ENCODE measurements at places on chromosomes 4 and X.

GRCh38 chr4:100986360-100986868 lies 360.9 kb downstream of the PPP3CA start:
- no peak for DNase-seq

- no peak for DNase-seq
Measured at GRCh38 chr4:110955748-110956147, 332.9 kb upstream of the PITX2 start.

GRCh38 chr4:76738086-76738931 lies 159.6 kb downstream of the SOWAHB start:
- DNase-seq = no peak

DNA sequence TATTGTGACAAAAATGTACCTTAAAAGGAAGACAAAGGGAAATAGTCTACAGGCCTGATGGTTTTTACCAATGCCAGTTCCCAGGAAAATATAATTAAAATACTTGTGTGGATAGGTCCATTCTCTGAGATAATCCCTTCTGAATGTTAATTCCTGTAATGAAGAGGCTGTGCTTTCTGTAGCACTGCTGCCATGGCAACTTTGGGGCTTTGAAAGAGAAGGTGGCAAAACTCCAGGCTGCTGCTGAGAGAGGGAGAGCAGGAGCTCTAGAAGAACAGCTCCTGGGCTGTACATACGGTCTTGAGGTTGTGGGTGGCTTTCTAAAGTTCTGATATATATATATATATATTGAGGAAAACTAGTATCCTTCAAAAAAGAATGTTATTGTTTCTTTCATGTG lies 125.4 kb downstream of the PDLIM5 start:
- peak; percentile 35 for DNase-seq

GRCh38 chr4:149031399-149031798 lies 589.2 kb upstream of the NR3C2 start:
- no peak for DNase-seq

GRCh38 chr4:145716200-145716599 lies 36.3 kb downstream of the C4orf51 start:
- DNase-seq = peak; percentile 77

DNA sequence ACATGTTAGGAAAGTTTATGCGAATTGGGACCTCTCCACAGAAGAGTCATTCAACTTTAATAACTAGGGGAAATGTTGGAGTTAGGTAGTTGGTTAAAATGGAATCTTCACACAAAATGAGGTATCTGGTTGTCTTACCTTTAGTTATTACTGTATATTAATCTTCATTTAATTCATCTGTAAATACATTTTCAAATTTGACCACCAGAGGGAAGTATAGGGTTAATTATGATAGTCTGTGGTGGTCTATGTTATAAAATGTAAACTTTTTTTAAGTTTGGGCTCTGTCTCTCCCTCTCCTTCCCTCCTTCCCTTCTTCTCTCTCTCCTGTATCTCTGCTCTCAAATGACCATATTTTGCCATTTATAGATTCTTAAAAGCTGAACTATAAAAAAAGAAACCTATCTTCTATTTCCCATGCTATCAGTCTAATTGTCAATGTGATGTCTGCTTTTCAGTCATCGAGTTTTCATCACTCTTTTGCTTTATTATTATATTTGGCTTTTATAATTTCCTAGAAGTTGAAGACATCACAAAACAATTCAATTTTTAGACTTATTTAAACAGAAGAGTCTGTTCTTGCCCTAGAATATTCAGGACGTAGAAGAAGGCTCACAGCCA lies 49.8 kb downstream of the TMEM144 start:
- DNase-seq = no peak

DNA sequence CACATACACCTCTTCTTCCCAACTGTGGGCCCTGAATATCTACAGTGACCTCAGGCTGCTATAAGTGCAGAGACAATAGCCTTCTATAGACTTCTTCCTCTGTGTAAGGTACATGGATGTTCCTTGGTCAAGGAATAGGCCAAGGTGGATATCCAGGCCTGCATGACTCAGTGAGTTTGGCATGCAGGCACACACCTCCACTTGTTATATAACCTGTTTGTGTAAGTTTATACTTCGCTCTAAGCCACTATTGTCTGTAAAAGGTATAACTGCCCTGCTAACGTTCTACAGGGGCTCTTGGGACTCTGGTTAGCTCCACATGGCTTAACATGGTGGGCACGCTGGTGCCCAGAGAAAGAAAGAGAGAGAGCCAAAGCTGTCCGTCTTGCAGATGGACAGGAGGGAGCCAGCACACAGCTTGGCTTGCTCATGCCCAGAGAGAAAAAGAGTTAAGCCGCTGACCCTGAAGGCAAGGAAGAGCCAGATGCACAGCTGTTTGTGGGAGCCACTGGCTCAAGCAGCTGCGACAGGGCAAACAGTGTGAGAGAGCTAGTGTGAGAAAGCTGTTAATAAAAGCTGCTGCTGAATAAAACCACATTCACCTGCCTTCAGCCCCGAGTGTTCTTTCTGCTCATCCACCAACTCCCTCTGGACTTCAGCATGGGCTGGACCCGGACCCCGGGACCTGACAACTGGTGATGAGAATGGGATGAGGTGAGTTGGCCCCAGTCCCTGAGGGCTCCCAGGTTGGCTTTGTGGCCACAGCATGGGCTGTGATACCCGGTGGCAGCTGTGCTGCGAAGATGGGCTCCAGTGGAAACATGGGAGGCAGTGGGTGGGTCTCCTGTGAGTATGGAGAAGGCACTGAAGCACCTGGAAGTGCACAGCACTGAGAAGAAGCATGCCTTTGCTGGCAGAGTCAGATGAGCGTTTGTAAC lies 44.5 kb upstream of the ZBTB33 start:
- DNase-seq = no peak

DNA sequence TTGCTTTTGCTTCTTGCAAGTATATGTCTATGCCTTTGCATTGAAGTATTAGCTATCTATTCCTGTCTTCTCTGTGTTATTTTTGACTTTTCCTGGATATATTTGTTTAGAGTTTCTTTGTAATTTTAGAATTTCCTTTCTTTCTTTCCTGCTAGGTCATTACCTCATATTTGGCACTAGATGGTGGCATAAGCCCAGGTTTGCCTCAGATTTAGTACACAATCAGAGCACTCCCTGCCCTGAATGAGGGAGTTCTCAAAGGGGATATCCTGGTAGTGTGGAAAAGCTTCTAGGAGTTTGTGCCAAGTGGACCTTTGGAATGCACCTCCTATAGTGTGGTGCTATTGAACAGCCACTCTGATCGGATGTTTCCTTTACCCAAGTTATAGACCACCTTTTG lies 181.6 kb downstream of the UGT8 start:
- DNase-seq = peak; percentile 18

- DNase-seq = peak; percentile 34
Measured at GRCh38 chr4:38367642-38368174, 296.3 kb upstream of the KLF3 start.

GRCh38 chr4:111618908-111619307 lies 526.3 kb upstream of the FAM241A start:
- DNase-seq = no peak

DNA sequence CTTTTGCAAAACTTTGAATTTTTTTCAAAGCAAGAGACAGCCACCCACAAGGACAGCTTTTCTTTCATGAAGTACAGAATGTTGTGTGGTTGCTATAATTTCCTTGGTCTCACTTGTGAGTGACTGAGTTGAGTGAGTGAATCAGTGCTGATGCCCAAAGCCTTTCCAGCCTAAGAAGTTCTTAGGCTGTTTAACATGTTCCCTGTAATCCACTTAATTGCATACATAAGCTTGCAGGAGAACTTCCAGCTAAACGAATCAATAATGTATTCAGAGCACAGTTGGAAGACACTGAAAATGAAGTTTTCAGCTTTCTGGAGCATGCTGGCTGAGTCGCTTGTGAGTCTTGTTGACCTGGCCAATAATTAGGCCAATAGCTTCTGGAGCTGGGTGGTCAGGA lies 42.0 kb upstream of the GK2 start:
- DNase-seq = no peak

DNA sequence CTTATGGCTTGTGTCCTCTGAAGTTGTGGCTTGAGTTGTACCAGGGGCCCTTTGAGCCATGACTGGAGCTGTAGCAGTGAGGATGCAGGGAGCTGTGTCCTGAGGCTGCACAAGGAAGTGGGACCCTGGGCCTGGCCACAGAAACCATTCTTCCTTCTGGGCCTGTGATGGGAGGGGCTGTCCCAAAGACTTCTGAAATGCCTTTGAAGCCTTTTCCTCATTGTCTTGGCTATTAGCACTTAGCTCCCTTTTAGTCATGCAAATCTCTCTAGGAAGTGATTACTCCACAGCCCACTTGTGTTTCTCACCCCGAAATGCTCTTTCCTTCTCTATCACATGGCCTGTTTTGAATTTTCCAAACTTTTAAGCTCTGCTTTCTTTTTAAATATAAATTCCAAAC lies 92.4 kb downstream of the FHDC1 start:
- DNase-seq = no peak

DNA sequence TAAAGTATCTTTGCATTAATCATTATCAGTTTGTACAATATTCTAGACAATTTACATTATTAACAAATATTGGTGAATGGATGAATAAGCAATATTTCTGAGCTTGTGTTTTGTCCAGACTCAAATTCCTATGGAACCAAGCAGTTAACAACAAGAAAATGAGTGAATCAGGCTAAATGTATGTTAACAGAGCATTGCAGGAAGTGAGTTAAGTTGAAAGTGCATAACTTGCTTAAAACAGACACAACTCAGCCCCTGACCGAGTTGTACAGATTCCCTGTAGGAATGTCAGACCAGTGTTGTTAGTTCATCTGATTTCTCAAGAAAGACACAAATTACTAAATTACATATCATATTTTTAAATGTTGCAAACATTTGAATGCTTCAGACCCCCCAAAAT lies 23.7 kb upstream of the CSN1S1 start:
- DNase-seq = no peak

GRCh38 chr4:78863991-78864390 lies 75.2 kb downstream of the PAQR3 start:
- no peak for DNase-seq

DNA sequence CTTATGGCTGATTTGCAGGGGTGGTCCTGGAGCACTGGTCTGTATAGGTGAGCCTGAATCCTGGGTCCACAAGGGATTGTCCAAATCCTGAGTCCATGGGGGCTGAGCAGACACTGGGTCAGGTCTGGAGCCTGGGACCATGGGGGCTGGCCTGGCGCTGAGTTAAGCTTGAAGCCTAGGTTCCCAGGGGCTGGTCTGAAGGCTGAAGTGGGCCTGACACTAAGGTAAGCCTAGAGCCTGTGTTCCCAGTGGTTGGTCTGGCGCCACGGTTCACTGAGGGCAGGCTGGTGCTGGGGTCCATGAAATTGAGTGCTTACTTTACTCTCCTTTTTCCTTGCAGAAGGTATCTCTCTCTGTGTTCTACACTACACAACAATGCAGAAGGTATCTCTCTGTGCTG lies 155.8 kb downstream of the RBM46 start:
- no peak for DNase-seq

- DNase-seq = no peak
Measured at GRCh38 chr4:132709056-132709455, 440.0 kb upstream of the PCDH10 start.

DNA sequence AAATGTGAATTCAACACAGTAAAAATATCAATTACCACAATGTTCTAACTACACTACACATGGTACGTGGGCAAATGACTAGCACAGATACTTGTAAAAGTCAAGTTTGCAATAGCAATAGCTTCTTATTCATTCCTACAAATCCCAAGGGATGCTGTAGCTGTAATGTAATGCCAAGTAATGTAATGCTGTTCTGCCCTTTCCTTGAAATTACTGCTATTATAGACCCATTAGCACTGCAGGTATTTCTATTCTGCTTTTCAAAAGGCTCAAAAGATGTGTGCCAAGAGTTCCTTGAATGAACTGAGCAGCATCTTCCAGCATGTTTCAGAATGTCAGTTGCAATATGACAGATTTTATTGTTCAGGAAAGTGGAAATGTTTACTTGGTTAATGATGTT lies 129.9 kb upstream of the BANK1 start:
- no peak for DNase-seq

- no peak for DNase-seq
Measured at GRCh38 chr4:100841911-100842310, 324.1 kb upstream of the EMCN start.

GRCh38 chrX:41734530-41734929 lies 10.5 kb downstream of the GPR82 start:
- no peak for DNase-seq

GRCh38 chrX:78029663-78030062 lies 60.2 kb upstream of the PGAM4 start:
- DNase-seq = peak; percentile 28

DNA sequence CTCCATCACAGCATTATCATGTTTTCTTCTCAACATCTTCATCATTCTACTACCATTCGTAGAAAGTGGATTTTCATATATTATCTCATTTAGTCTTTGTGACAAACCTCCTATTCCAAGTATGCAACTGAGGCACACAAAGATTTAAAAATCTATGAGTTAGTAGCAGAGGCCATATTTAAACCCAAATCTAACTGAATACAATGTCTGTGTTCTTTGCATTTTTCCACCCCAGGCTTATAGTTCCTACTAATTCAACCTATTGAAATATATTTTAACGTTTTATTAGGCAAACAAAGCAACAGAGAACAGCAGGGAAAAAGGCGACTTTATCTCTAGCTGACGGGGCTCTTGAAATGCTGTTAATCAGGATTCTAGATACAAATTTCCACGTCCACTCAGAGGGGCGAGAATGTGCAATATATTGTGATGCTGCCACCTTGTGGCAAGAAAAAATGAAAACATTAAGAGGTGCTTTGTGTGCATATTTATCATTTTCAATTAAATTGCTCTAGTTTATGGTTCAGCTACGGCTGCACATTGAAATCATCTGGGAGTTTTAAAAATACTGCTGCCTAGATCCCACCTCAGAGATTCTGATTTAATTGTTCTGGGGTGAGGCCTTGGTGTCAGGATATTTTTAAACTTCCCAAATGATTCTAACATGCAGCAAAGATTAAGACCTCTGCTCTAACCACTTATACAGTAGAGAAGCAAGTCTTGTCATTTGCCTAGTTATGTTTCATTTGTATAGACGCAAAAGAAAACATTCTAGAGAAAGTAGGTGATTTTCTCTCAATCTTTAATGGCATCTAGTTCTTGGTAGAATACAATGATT lies 315.9 kb downstream of the MAPK10 start:
- no peak for DNase-seq

- DNase-seq = no peak
Measured at GRCh38 chr4:28469387-28469786, 1608.7 kb downstream of the STIM2 start.

DNA sequence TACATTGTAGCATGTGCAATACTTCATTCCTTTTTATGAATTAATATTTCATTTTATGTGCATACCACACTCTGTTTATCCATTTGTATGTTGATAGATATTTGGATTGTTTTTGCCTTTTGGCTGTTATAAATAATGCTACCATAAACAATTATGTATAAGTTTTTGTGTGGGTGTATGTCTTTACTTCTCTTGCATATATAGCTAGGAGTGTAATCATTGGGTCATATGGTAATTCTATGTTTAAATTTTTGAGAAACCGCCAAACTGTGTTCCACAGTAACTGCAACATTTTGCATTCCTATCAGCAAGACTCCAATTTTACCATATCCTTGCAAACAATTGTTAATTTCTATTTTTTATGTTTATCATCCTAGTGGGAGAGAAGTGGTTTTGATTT lies 3.1 kb upstream of the TCEAL5 start:
- DNase-seq = no peak

Data from right hindlimb (tissue), 1 donor.